Stimulated activated CD4-positive, alpha-beta T cell treated with anti-CD3 and anti-CD28 coated beads, Interleukin-1b, Interleukin-23, amount 100 ng/mL, for 1 hour (primary cell): ENCODE measurements at places on chromosomes 12 and 14.

- DNase-seq = peak; percentile 20
Measured at GRCh38 chr12:8914716-8915526, 612 bp downstream of the PHC1 start.

- no peak for DNase-seq
Measured at GRCh38 chr12:14216405-14217294, 148.8 kb upstream of the ATF7IP start.

DNA sequence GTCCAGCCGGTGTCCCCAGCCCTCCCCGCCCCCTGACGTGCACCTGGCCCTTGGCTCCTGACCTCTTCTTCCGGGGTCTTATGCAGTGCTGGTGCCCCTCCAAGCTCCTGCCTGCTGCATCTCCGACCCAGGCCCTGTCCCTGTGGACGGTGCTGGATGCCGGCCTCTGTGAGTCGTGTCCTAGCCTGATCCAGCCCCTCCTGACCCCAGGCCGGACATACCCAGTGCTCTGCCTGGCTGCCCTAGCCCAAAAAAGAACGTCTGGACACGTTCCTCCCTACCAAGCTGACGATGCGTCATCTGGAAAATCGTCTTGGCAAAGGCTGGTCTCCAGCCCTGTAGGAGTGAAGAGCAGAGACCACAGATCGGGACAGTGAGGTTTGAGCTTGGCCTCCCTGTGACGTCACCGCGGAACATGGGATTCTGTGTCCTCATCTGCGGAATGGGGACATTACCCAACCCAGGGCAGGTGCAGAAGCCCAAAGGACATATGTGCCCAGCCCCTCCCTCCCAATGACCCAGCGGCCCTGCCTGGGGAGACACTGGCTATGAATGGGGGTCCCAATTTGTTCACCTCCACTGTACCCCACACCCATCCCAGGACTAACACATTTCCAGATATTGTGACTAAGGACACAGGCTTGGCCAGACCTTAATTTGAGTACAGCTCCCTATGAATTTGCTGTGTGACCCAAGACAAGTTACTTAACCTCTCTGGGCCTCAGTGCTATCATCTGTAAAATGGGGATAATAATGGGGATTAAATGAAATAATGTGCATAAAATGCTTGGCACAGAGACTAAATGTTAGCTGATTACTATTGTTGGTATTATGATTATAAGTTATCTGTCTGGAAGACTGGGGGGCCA is 51.0 kb upstream of the BCL11B start:
- DNase-seq = no peak

DNA sequence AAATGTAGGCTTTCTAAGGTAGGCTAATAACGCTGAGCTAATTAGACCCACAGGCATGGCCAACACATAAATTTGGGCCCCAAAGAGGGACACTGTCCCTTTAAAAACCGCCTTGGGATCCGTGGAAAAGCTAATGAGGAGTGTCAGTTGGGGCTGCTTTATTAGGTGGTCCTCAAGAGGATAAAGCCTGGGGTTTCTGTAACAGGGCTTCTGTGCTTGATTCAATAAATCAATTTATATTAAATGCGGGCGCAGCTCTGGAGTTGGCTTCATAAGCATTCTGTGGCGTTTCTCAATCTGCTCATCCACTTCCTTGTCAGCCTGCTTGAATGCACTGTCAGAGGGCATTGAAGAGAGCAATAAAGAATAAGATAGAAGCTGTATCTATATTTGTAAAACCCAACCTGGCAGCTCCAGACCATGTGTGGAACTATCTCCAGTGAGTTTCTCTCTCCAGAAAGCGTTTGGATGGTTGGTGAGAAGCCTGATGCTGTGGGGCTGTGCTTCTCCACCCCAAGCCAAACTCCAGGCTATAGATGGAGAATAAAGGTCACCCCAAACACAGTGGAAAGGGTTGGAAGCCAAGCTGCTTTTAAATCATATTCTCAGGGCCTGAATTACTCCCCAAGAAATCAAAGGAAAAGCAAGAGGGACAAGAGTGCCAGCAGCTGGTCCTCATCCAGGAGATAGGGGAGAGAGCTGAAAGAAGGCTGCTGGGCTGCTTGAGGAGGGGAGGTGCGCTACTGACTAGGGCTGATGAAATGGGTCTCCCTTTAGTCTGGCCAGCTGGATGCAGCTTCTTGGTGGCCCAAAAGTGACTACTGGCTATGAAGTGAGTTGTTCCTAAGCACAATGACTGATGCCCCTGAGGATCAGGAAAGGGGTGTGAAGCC is 222.0 kb downstream of the PPM1H start:
- no peak for DNase-seq

DNA sequence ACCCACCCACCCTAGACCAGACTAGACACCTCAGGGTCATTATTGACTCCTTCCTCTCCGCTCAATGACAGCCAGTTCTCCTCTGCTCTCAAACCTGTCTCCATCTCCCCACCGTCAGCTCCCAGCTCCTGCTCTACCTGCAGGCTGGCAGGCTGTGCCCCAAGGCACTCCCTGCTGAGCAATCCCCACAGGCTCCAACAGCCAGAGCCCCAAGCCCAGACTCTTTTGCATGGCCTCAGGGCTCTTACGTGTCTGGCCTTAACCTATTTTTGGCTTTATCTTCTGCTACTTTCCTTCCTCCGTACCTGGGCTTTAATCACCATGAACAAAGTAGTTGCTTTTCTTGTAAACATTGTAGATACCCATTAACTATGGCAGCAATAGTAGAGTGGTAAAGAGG is 162.9 kb upstream of the PRMT8 start:
- no peak for DNase-seq

- peak; percentile 29 for DNase-seq
Measured at GRCh38 chr14:100383727-100384158, 60.6 kb downstream of the SLC25A47 start.

DNA sequence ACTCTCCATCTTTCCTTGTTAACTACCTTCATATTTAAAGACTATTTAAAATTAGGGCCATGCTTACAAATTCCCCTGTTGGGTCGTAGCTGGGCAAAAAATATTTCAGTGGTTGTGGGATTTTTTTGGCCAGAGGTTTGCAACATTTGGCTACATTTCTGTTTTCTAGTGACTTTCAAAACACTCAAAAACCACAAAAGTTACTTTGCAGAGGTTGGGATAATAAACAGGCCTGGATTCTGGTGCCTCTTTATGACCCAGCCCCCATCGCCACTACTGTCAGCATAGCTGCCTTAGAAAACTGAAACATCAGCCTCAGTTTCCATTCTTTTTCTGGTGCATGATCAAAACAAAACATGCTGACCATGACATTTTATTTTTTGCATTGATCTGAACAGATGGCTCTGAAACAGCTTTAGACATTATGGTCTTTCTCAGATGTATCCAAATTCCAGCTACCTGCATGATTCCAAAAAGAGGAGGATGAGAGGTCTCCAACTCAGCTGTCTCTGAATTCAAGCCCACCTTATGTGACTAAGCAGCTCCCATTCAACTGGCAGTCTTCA is 5.2 kb downstream of the DPF3 start:
- DNase-seq = no peak

- no peak for DNase-seq
Measured at GRCh38 chr14:38723959-38724358, 379.1 kb downstream of the SEC23A start.

DNA sequence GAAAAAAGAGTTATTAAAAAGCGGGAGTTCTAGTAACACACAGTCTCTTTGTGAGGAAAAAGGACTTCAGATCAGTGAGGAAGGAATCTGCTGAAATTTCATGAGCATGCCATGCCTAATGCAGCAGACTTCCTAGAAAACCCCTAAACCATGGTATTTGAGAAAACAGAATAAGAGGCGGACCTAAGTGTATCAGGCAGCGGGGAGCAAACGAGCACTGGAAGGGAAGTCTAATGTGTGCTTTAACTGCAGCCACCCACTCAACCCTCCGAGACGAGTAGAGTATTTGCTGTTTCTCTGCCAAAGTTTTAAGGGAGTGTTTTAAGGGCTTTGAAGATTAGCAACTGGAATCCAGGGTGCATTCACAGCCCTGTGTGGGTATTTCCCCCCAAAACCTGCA is 36.5 kb downstream of the ACADS start:
- DNase-seq = no peak

DNA sequence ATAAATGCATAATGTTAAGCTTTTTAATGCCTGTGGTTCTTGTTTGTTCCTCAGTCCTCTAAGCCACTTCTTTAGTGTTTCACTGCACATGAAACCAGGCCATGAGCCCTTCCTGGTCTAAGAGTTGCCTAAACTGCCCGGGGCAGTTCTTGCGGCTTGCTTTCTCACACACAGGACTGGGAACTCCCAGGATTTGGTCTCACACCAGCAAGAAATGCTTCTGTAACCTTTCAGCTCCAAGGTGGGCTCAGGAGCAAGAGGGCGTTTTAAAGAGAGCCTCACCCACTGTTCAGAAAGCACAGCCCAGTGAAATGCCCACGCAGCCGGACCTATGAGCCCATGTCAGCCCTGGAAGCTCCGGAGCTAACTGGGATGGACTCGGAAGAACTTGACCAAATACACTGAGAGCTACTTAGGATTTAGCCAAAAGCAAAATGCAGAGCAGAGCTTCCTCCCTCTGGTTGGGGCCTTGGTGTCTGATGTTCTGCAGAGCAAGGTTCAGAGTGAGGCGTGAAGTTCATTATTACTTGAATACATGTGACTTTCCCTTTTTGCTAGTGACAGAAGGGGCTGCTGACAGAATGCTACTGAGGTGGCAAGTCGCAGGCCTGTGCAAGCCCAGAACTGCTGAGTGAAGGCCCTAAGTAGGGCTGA is 23.4 kb downstream of the SLC25A29 start:
- no peak for DNase-seq

DNA sequence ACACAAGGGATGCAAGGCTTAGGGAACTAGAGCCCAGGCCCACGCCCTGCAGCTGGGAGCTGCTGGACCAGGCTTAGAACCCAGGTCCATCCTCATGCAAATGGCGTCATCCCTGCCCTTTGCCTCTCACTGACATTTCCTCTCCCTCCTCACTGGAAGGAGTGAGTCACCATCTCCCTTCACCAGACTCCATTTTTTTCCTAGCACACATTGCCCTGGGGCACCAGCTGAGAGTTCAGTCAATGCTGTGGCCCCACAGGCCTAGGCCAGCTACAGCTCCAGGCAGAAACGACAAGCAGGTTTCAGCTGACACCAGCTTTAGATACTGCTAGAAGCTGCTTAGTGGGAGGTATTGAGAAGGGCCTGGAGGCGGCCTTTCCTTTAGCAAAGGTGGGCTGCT is 98.9 kb downstream of the RIMBP2 start:
- DNase-seq = no peak

- no peak for DNase-seq
Measured at GRCh38 chr14:33297565-33297964, 358.9 kb downstream of the NPAS3 start.

DNA sequence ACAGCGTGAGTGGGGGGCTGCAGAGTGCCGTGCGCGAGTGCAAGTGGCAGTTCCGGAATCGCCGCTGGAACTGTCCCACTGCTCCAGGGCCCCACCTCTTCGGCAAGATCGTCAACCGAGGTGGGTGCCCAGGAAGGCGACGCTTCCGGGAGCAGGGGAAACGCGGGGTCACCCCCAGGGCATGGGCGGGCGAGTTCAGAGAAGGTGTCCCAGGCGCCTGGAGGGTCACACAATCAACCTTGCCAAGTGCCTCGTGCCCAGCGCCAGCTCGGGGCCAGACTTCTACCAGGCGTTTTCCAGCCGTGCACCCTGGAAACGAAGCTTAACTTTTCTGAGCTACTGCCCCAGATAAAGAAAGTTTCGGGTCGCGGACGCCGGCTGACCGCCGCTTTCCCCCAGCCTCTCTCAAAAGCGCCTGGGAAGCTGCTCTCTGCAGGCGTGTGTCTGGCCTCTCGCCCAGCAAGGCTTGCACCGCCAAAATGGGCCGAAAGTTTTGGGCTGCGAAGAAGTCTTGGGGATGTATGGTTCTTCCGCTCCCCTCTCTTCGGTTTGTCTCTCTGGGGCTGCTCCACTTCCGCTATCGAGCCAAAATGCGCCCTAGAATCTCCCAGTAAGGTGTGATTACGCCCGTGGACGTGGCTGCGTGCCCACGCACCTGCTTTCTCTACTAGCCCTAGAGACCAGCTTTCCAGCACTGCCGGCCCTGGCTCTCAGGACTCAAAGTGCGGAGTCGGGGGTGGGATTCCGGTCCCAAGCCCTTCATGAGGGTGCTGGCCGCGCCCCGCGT is 1.7 kb downstream of the WNT1 start:
- DNase-seq = no peak

DNA sequence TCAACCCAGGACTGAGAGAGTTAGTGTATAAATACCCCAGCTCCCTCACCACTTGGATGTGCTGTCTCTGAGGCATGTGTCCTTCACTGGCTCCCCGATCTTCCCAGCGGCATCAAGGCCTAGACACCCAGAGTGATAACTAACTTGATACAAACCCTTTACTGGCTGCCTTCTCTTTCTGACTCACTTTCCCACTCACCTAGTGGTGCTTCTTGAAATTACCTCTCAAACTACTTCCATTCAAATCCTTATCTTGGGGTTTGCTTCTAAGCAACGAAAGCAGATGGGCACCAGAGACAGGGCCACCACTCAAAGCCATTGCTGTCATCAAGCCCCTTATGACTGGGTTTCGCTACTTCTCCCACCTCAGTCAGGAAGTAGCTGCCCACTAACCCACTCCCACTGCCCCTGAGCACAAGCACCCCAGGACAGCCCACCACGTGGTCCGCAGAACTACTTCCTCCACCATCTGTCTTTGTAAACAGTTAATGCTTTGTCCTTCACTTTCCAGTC is 17.2 kb downstream of the ZFP36L1 start:
- DNase-seq = no peak

GRCh38 chr12:53825246-53826081 is 73.7 kb upstream of the CISTR start:
- no peak for DNase-seq

DNA sequence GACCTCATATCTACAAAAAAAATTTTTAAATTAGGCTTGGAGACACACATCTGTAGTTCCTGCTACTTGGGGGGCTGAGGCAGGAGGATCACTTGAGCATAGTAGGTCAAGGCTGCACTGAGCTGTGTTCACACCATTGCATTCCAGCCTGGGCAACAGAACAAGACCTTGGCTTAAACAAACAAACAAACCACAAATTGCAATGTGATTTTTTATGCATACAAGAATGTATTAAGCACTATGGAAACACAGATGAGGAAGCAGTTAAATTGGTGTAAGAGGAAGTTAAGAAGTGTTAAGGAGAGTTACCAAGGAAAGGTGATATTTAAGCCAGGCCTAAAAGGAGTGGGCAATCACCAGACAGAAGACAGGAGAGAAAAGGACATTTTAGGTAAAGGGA is 83.6 kb upstream of the HECTD1 start:
- DNase-seq = no peak

- DNase-seq = no peak
Measured at GRCh38 chr14:69459122-69459521, 25.4 kb upstream of the PLEKHD1 start.

- no peak for DNase-seq
Measured at GRCh38 chr14:61564618-61565091, 130.7 kb upstream of the HIF1A start.

DNA sequence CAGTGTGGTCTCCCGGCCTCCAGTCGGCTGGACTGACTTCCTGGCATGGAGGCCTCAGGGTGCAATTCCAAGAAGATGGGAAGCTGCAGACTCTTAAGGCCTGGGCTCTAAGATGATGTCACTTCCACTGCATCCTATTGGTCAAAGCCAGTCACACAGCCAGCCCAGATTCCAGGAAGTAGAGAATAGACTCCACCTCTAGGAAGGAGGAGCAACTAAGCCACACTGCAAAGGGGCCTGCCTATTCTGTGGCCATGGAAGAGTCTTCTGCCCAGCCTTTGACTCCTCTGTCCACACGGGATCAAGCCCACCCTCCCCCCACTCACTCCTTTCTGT is 103.9 kb upstream of the RFLNA start:
- DNase-seq = no peak

GRCh38 chr12:92278378-92278828 is 132.8 kb upstream of the BTG1 start:
- DNase-seq = no peak
